NCI-H2227 treated with DMSO at 0.1 percent for 48 hours (cell line): ENCODE measurements at places on chromosomes 13 and 19.

- DNase-seq: no peak
These were observed 125.2 kb downstream of the LACC1 start for GRCh38 chr13:44004878-44005277.

DNA sequence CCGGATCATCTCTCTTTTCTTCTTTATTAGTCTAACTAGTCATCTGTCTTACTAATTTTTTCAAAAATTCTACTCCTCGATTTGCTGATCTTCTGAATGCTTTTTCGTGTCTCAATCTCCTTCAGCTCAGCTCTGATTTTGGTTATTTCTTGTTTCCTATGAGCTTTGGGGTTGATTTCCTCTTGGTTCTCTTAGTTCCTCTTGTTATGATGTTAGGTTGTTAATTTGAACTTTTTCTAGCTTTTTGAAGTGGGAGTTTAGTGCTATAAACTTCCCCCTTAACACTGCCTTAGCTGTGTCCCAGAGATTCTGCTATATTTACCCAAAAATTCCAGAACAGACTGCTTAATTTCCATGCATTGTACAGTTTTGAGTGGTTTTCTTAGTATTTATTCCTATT, 3.4 kb downstream of the FCAR start:
- DNase-seq: no peak

- DNase-seq: no peak
These were observed 105.7 kb upstream of the OBI1 start for GRCh38 chr13:78764665-78765064.

DNA sequence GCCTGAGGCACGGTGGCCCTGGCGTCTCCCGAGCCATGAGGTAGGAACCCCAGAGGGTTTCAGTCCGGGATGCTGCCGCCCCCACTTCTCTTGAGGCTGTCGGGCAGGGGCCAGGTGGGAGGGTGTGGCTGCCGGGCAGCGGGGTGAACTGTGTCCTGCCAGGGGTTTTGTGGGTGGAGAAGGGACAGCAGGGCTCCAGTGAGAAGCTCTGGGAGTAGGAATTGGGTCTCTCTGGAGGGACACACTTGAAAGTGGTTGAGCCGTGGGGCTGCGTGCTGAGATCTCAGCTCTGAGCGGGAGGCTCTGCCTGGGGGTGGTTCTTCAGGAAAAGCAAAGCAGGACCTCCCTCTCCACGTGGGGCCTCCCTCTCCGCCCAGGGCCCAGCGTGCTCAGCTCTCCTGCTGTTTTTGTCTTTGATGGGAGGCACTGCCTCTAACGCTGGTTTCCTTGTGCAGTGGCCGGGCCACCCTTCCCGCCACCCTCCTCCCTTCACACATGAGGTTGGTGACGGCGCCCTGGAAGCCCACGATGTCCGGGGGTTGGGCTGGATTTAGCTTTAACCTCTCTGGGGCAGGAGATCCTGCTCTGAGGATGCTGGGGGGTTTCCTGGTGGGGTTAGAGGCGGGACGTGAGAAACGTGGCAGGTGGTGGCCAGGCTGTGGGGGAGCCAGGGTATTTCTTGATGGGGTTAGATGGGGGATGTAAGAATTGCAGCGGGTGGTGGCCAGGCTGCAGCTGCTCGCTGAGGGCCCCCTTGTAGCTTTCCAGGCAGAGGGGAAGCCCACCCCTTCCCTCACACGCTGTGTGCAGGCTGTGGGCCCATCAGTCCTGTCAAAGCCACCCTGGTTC, 15.3 kb upstream of the ZNF554 start:
- no peak for DNase-seq

GRCh38 chr13:76516013-76516412, 370.2 kb downstream of the KCTD12 start:
- DNase-seq: no peak

DNA sequence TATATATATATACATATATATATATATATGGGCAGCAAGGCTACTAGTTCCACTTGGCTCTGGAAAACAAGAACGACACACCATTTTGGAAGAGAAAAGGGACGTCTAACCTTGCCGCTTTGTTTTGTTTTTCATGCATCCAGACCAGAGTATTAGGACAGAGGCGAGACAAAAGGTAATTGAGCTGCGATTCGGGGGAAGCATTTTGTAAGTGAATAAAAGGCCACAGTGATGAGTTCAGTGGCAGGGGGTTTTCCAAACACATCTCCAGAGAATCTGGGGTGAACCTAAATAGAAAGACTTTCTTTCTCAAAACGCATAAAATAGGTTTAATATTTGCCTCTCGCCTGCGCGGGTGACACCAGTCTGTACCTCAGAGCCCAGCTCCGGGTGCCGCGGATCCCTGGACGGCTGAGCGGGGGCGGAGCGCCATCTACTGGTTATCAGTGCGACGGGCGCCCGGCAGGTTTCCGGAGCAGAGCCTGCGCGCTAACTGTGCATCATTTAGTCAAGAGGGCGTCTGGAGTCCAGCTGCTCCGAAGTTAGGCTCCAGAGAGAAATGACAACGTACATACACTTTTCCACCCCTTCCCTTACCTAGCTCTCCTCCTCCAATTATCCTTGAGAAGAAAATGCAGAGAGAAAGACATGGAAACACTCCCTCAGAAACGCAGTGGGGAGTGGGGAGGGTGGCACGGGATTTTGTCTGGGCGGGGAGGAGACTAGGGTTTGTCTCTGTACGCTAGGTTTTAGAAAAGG, 262.3 kb downstream of the TBC1D4 start:
- peak; percentile 86 for DNase-seq

DNA sequence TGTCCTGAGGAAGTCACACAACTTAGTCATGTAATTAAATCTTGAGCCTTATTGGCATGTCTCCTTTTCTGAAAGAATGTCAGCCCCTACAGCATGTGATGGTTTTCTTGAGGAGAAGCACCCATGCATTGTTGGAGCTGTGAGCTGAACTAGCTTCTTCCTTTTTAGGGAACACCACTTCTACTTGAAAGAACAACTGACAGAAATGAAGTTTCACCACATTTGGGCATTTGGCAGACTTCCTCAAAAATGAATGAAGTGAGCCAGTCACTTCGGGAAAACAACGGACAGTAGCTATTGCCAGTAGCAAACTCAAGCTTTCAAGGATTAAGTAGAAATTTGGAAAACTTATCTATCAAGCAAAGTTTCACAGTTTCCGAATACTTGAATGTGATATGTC, 1351.3 kb downstream of the EFNB2 start:
- no peak for DNase-seq

GRCh38 chr13:87311165-87311564, 360.0 kb upstream of the SLITRK5 start:
- DNase-seq: no peak

DNA sequence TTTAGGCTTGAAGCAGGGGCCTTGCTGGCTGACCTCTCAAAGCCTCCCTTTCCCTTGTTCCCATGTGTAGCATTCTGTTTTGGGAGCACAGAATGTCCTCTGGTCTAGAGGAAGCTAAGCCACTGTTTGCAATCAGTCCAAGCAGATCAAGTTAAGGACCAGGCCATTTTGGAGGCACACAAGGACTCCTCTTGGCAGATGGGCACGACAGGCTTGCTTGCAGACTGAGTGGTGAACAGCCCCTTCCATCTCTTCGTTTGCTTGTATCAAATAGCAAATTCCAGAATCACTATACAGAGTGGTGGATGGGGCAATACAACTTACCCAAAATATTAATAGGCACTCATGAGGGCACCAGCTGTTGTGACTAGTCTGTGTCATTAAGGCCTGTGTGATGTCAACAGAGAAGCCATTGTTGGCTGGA, 215.5 kb upstream of the SERP2 start:
- DNase-seq: no peak

- DNase-seq: no peak
These were observed 764.0 kb upstream of the SLITRK5 start for GRCh38 chr13:86907156-86907555.

DNA sequence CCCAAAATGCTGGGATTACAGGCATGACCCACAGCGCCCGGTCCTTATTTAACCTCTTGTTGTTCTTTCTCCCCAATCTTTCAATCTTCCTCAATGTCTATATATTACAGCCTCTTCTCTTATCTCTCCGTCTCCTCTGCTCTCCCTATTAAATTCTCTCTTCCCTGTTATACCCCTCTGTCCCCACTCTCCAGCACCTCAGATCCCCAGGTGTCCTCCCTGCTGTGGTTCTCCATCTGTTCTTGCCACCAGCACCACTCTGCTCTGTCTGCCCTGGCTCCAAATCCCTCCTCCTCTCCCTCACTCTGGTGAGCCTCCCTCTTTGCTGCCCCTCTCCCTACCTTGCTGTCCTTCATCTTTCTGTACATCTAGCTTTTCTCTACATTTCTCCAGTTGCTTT, 1.1 kb downstream of the ZNF600 start:
- DNase-seq: no peak

GRCh38 chr13:97005625-97006262, 11.5 kb upstream of the OXGR1 start:
- no peak for DNase-seq
